Stimulated activated CD4-positive, alpha-beta T cell treated with anti-CD3 and anti-CD28 coated beads, Interleukin-4, amount 100 ng/mL, for 24 hours (primary cell): ENCODE measurements at places on chromosomes 11 and 22.

DNA sequence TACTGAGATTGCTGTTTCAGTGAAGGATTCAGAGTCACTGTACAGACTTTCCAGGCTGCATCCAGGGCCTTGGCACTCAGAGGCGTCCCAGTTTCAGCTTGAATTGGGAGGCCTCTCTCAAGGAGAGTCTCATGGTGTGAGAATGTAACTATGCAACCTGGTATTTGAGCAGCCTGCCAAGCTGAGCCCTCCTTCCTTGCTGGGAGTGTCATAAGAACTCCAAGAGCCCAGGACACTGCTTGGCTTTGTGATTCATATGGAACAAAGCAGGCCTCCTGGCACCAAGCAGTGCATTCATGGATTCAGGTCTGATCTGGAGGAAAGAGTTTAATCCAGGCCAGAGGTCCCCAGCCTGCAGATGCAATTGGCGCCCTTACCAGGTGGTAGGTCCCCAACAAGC, 171.7 kb downstream of the DBX1 start:
- DNase-seq, result no peak

DNA sequence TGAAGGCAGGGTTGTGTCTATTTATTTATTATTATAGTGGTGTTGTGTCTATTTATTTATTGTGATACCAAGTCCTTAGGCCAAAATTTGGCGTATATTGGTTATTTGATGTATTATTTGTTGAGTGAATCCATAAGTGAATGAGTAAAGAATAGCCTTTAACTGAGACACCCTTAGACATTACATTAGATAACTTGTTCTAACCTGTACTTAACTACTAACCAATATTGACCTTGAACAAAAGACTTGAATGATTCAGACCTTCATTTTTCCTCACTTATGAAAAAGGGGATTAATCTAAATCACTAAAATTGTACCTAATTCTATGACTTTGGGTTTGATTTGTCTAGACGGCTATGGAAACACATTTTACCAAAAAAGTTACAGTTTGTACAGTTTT, 370.5 kb downstream of the JRKL start:
- DNase-seq, result no peak

GRCh38 chr11:87779276-87780067, 395.8 kb downstream of the RAB38 start:
- DNase-seq, result no peak

DNA sequence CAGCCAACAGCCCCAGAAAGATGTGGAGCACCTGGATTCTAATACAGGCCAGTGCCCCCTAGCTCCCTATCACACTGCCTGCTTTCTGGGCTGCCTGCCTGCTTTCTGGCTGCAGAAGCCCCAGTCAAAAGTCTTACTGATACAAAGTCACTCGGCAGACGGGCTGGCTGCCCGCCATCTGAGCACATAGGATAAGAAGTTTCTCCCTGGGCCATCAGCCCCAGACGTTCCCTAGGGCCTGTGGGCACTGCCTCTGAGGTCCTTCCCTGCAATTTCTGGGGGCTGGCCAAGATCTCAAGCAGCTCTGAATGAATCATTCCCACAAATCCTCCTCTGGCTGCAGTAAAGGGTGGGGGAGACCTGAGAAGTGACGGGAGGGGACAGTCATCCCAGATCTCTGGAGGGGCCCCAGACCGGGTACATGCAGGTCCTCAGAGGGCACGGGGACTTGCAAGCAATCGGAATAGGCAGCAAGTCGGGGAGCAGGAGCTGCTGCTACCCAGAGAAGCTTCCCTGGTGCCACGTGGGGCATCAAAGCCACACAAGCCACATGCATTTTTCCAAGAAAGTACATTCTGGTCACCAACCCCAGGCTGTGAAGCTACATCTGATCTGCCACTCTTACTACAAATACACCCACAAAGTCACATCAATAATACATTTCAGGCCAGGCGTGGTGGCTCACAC, 4.7 kb downstream of the TPST2 start:
- no peak for DNase-seq

- no peak for DNase-seq
Measured at GRCh38 chr11:19394525-19395016, 153.8 kb upstream of the E2F8 start.

GRCh38 chr11:9069256-9069655, 22.1 kb downstream of the SCUBE2 start:
- no peak for DNase-seq

GRCh38 chr22:35663371-35663770, 15.1 kb downstream of the APOL6 start:
- no peak for DNase-seq
